ENCODE measurements at places on chromosomes 13 and 19.

DNA sequence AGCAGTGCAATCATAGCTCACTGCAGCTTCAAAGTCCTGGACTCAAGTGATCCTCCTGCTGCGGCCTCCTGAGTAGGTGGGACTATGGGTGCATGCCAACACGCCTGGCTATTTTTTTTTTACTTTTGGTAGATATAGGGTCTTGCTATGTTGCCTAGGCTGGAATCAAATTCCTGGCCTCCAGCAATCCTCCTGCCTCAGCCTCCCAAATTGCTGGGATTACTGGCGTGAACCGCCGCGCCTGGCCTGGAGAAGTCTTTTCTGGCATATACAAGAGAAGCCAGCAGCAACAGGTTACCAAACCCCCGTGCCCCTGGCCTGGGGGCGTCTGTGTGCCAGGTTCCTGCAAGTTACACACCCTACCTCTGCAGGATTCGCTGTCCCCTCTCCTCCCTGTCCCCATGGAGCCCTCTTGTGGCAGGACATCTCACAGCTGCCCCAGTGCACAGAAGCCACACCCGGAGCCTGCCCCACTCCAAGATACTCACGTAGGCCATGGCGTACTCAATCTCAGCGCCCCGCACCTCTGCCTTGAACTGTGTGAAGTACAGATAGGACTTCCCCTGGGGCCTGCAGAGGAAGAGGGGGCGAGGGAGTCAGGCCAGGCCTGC lies 9.9 kb downstream of the MYDGF start:
- DNase-seq = no peak

- no peak for DNase-seq
These were observed 4.6 kb downstream of the ANKRD10 start for GRCh38 chr13:110910013-110910890.

- DNase-seq = no peak
These were observed 46.4 kb downstream of the COL4A2 start for GRCh38 chr13:110353339-110353977.

DNA sequence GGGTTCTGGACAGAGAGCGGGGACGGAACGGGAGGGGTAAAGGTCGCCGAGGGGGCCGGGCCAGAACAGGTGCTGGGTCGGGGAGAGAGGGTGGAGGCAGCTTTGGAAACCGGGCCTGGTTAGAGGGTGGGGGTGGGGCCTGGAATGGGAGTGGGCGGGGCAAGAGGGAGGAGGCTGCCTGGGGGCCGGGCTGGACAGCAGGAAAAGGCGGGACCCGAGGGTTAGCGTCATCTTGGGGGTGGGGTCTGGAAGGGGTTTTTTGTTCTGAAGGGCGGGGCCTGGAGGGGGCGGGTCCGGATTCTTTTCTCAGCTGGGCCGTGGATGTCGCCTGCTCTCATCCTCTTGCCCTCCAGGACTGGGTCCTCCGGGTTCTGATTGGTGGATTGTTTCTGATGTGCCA lies 4.3 kb upstream of the ZNF813 start:
- peak; percentile 26 for DNase-seq

- DNase-seq = peak; percentile 39
These were observed 550 bp downstream of the ZNF383 start for GRCh38 chr19:37218592-37218935.

GRCh38 chr13:100298691-100299090 lies 209.8 kb downstream of the PCCA start:
- no peak for DNase-seq

GRCh38 chr19:33796164-33796875 lies at the start of gene KCTD15:
TSS of gene KCTD15 (plus strand) at chr19:33796870. CDS start at chr19:33800455, 3,585 bp downstream.
- DNase-seq = peak; percentile 49

GRCh38 chr13:80037505-80037888 lies 303.4 kb downstream of the SPRY2 start:
- DNase-seq = no peak

Data from stimulated activated CD8-positive, alpha-beta memory T cell treated with anti-CD3 and anti-CD28 coated beads, Interleukin-4, amount 100 ng/mL, for 48 hours (primary cell).